ENCODE measurements at places on chromosomes 4 and X.

- no peak for DNase-seq
Observed at GRCh38 chr4:99468889-99469288, 33.7 kb upstream of the ADH7 start.

DNA sequence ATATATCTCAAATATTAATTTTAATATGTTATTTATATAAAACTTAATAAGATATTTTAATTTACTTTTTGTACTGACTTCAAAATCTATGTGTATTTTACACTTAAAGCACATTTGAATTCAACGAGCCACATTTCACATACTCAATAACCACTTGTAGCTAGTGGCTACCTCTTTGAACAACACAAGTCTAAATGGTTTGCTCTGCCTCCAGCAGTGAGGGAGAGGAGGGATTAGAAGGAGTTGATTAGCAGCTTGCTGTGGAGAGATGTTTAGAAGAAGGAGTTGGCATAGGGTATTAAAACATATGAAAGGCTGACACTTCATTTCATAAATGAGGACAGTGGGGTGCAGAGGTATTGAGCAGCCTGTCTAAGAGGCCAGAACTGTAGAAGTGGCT is 124.0 kb downstream of the ARHGAP24 start:
- no peak for DNase-seq

- DNase-seq, result no peak
Observed at GRCh38 chr4:17477774-17478472, 34.0 kb downstream of the QDPR start.

DNA sequence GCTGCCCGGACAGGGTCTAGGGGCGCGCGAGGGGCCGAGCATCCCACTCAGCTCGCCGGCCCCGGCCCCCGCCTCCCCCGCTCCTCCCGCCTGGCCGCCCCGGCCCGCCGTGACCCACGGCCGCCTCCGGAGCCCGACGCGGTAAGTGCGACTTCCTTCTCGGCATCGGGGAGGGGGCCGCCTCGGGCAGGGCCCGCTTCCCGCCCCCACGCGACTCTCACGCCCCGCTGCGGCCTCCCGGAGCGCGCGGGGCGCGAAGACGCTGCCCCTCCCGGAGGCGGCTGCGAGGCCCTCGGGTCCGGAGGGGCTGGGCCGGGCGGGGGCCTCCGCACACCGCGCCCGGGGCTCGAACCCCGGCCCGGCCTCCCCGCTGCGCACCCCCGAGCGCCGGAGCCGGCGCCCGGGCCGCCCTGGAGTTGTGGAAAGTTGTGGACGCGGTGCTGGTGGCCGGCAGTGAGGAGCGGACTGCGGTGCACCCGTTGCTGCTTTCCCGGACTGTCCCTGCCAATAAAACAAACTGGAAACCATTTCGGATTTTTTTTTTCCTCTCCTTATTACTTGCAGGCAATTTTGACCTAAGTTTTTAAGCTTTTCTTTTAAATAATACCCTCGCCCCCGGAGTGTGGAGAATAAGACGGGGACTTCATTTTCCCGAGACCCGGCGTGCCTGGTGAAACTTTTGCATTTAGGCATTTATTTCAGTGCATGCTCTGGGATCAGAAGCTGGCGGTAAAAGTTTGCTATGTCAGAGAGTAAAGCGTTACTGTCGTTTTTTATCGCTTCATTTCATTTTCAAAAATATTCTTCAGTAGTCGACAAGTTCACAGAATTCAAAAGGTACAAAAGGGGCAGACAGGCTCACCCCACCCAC is 13.0 kb upstream of the TMEM156 start:
- peak; percentile 4 for DNase-seq

DNA sequence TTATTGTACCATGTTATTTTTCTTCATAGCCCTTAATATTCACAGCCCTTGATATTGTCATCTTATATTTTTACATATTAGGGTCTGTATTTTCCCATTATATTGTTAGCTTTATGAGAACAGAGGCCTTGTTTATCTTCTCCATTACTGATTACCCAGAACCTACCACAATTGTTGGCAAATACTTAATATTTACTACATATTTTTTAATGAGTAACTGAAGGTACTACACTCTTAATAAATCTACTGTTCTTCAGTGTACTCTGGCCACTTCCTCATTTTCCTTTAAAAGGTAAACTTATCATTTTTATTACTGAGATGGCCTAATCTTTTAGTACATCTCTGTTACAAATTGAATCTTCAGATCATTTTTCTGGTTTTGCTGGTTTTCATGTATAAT is 133.5 kb downstream of the COL4A5 start:
- no peak for DNase-seq

- DNase-seq, result no peak
Observed at GRCh38 chr4:39324897-39325613, 41.1 kb downstream of the RFC1 start.

DNA sequence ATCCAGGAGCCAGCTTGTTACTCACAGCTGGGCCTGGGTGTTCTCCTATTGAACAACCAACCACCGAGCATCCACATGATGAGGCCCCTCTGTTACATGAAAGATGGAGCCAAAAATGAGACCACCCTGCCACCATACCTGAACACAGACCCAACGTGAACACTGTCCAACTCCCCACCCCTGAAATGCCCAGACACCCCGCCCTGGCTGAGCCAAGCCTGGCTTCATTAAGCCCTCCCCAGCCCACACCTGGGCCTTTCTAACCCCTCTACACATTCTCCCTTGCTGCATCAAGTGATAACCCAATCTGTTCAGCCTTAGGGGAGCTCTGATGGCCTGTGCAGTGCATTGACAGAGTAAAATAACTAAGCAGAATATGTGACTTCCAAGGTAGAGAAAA is 80.7 kb downstream of the EVC start:
- no peak for DNase-seq

DNA sequence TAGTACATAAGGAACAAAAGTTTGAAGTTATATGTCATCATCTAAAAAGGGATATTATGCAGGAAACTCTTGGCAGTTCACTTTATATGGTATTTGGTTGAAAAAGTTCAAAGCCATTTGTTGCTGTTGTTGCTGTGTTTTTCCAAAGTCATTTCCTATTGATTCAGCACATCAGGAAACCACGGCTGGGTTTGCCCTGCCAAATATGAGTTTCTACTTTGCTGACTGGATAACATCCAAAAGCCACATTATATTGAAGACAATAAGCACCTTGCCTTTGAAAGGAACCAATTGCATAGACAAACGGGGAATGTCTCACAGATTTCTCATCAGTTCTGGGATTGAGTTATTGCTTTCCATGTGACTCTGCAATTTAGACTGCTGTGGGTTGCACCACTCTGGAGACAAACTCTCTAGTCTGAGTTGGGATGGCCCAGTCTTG is 206.1 kb downstream of the SLC39A8 start:
- peak; percentile 6 for DNase-seq

- DNase-seq, result no peak
Observed at GRCh38 chr4:105550641-105551040, 1.8 kb upstream of the ARHGEF38 start.

DNA sequence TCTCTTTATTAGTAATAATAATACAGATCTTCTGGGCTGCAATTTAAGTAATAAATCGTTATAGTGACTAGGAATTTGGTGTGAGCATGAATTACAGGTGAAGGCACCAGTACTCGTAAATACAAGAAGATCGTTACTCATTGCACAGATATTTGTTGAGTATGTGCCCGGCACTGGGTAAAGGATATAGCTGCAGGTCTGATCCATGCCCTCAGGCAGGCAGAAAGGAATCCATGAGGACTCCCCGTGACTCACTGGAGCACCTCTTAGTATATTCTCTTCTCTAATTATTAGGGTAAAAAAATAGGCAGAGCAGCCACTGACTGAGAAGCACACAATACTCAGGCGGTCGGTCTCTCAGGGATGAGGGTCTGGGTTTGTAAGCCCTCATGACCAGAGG is 868.3 kb downstream of the RAB28 start:
- no peak for DNase-seq

GRCh38 chr4:28916585-28916984 is 1803.6 kb upstream of the PCDH7 start:
- no peak for DNase-seq

DNA sequence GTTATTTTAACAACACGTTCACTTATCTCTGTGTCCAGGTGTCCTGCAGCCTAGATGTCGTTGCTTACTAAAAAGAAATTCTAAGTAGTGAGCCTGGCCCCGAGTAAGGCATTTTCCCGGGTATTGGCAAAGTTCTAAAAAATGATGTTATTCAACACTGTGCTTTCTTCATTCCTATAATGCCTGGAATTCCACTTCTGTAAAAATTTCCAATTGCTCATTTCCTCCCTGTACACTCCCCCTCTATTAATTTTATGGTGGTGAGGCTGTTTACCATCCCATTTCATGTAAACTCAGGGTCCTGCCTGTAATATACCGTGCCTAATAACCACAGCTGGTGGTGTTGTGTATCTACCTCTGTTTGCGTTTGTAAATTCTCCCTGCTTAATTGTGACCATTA is 14.2 kb downstream of the BST1 start:
- DNase-seq, result peak; percentile 68

DNA sequence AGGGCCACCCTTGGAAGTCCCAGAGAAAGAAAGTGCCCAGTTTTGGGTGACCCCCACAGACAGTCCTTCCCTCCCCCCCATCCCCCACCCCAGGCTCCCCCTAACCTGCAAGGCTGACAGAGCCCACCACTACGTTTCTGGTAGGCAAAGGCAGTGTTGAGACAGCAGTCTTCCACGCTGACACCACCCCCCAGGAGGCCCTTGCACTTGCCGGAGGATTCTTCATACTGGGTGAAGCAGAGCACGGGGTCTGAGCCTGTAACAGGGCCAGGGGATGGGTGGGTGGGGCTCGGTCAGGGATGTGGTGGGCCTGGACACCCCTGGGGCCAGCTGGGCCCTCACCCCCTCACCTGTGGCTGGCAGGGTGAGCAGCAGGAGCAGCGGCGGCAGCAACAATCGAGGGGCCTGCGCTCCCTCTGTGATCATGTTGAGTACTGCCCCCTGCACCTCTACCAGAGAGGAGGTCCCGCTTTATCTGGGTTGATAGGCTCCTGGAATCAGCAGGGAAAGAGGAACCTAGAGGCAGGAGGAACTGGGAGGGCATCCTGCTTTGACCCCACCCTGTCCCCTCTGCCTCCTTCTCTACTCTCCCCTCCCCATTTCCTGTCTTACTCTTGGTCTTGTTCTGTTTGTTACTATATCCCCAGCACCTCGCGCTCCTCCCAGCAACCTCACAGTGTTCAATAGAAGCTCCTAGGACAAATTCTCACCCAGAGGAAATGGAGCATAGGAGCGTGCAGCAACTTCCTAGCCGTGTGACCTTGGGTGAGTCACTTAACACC is at the start of gene CFP:
TSS of gene CFP (minus strand) at position 512 of the 782 bp plus-strand sequence. CDS start at position 426, 86 bp downstream.
- DNase-seq, result no peak

GRCh38 chrX:8851231-8851886 is 50.2 kb upstream of the FAM9A start:
- peak; percentile 76 for DNase-seq

DNA sequence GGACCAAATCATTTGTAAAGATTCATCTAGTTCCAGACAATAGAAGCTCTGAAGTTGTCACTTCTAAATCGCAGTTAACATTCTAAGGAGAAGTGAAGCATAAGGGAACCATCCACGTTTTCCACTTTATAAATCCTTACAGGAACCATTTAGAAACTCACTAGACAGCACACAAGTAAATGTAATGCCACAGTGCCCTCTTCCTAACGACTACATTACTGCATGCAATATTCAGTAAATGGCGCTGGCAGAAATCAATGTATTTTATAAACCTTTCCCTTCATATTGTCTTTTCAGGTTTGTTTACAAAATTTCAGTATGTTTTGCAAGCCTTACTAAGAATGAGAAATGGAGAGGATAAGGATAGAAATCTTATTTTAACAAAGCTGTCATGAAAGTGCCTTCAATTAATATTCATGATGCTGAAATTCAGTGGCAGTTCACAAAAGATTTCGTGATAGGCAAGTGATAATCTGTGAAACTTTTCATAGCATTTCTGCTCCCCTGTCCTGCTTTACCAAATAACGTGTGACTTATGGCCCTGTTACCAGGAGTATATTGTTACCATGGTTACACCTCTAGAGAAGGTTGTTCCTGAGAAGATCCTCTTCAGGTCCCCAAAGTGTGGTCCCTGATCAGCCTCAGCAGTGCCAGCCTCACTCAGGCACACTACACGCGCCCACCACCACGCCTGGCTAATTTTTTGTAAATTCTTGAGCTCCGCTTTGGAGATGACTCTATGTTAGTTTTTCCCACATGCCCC is 54.2 kb downstream of the TMA16 start:
- DNase-seq, result no peak

DNA sequence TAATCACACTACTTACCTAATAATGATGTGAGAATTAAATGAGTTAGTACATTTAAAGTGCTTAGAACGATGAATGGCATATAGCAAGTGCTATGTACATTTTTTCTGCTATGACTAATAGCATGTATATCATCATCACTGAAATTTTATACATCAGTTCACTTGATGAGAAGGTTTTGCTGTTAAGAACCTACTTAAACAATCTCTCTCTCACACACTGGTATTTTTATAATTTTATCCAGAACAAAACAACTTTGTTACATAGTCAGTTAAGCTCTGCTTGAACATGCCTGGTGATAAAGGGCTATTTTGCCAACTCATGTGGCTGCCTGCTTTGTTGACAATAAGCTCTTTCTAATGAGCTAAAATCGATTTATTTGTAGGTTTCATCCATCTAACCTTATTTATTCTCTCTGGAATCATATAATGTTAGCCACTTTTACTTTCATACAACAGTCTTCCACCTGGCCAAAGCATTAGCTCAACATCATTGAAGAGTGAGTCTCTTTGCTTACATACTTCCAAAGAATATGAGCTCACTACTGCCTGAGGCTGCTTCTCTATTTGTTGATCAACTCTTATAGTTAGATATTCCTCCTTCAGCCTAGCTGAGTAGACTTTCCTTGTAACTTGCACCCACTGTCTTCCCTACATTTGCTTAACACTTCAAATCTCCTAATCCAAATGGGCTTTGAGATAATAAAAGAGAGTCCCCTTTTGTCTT is 372.7 kb upstream of the BOD1L1 start:
- no peak for DNase-seq

DNA sequence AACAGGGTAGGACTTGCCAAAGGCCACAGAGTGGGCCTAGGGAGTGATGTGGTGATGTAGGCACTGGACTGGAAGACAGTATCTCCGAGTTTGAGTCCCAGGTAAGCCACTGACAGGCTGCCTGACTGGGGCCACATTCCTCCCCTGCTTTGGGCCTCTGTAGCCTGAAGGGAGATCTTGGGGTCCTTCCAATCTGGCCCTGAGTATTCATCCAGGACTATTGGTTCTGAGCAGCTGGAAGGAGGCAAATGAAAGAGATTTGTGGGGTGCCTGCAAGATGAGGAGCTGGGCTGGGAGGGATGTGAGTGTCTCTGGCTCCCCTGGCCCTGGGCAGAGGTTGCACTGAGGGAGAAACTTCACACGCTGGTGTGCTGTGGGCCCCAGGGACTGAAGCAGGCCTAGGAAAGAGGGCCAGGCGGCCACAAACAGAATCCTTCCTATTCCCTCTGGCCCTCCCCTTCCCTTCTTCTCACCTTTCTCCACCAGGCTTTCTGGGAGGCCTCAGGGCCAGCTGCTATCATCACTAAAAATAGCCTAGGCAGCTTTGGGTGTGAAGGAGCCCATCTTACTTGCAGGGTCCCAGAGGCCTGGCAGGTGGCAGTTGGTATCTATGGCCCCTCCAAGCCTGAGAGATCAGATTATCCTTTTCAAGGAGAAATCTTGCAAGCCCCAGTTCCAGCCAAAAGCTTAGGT is 70.1 kb downstream of the PJA1 start:
- DNase-seq, result no peak
